A549 treated with ZK216348 at 1 μM for 4 hours (cell line): ENCODE measurements at places on chromosomes 3 and 15. TPM values are rescaled to one million over a fixed set of nuclear protein-coding genes. Genes with fewer than 3 reads are reported as not detected.

CPLX3 gene
- 0.07 TPM in 1 of 5 replicates, not detected in the others for total RNA-seq

TNFSF10 gene
- total RNA-seq = 0.14 TPM in 1 of 5 replicates, not detected in the others

CCDC13 gene
- total RNA-seq = 0.33 to 0.60 TPM (median 0.36 TPM) in 5 replicates

GP9 gene
- not detected in 5 replicates for total RNA-seq

BUB1B gene
- total RNA-seq = 26.5 to 37.3 TPM (median 28.9 TPM) in 5 replicates

SPTBN5 gene
- total RNA-seq = 0.08 to 0.37 TPM (median 0.32 TPM) in 5 replicates

SLC9C1 gene
- not detected in 5 replicates for total RNA-seq

COL6A5 gene
- not detected in 5 replicates for total RNA-seq

RASL12 gene
- 0.08 to 0.19 TPM (median 0.15 TPM) in 5 replicates for total RNA-seq

KLHL40 gene
- not detected in 5 replicates for total RNA-seq

CFAP100 gene
- not detected in 5 replicates for total RNA-seq

C3orf85 gene
- total RNA-seq = not detected in 5 replicates

KNL1 gene
- total RNA-seq = 3.8 to 8.3 TPM (median 6.8 TPM) in 5 replicates

NCK1 gene
- 23.2 to 38.9 TPM (median 27.9 TPM) in 5 replicates for total RNA-seq

GATA2 gene
- total RNA-seq = 3.5 to 5.0 TPM (median 4.8 TPM) in 5 replicates

FAM174B gene
- total RNA-seq = 4.8 to 8.2 TPM (median 7.0 TPM) in 5 replicates

IQCF5 gene
- total RNA-seq = not detected in 5 replicates

GOLGA8G gene
- total RNA-seq = not detected in 5 replicates

ITGA11 gene
- 2.3 to 7.9 TPM (median 4.6 TPM) in 5 replicates for total RNA-seq

UMPS gene
- 44.6 to 60.8 TPM (median 52.1 TPM) in 5 replicates for total RNA-seq

CAND2 gene
- total RNA-seq = 0.31 to 1.2 TPM (median 0.54 TPM) in 5 replicates

WNT7A gene
- total RNA-seq = 0.05 to 0.48 TPM (median 0.14 TPM) in 5 replicates

IMPG2 gene
- total RNA-seq = 0.04 TPM in 1 of 5 replicates, not detected in the others

CISH gene
- 0.42 to 0.65 TPM (median 0.52 TPM) in 5 replicates for total RNA-seq

HESX1 gene
- total RNA-seq = 0.32 TPM in 1 of 5 replicates, not detected in the others

ZNF385D gene
- not detected in 5 replicates for total RNA-seq

KNSTRN gene
- total RNA-seq = 43.5 to 65.7 TPM (median 44.9 TPM) in 5 replicates

PEAK1 gene
- total RNA-seq = 5.1 to 12.1 TPM (median 8.8 TPM) in 5 replicates

CCR3 gene
- total RNA-seq = not detected in 5 replicates

CNTN6 gene
- total RNA-seq = not detected in 5 replicates

KNG1 gene
- 0.09 TPM in 1 of 5 replicates, not detected in the others for total RNA-seq

KIF23 gene
- 76.1 to 117 TPM (median 79.0 TPM) in 5 replicates for total RNA-seq

C3orf22 gene
- not detected in 5 replicates for total RNA-seq

TM4SF18 gene
- total RNA-seq = 31.6 to 39.5 TPM (median 34.5 TPM) in 5 replicates

FBXO40 gene
- not detected in 5 replicates for total RNA-seq

CD86 gene
- total RNA-seq = not detected in 5 replicates

RBP2 gene
- total RNA-seq = not detected in 5 replicates

GOLGA6D gene
- total RNA-seq = 0.07 TPM in 1 of 5 replicates, not detected in the others

HACD3 gene
- 113 to 157 TPM (median 144 TPM) in 5 replicates for total RNA-seq

LDHAL6B gene
- not detected in 5 replicates for total RNA-seq

STXBP5L gene
- total RNA-seq = not detected in 5 replicates

DYNLT2B gene
- total RNA-seq = 21.3 to 27.2 TPM (median 23.2 TPM) in 5 replicates

IL5RA gene
- not detected in 5 replicates for total RNA-seq

IL17RB gene
- total RNA-seq = 0.48 to 1.2 TPM (median 0.87 TPM) in 5 replicates

HIGD2B gene
- total RNA-seq = not detected in 5 replicates

NAALADL2 gene
- total RNA-seq = 0.24 TPM in 1 of 5 replicates, not detected in the others

LRRIQ4 gene
- not detected in 5 replicates for total RNA-seq

MNS1 gene
- total RNA-seq = 2.0 to 5.1 TPM (median 3.5 TPM) in 5 replicates

OIP5 gene
- total RNA-seq = 11.9 to 15.8 TPM (median 13.8 TPM) in 5 replicates

B3GNT5 gene
- total RNA-seq = 14.0 to 30.1 TPM (median 24.7 TPM) in 5 replicates

ALDH1A2 gene
- 0.38 to 0.59 TPM in 2 of 5 replicates, not detected in the others for total RNA-seq

TRH gene
- total RNA-seq = not detected in 5 replicates

LIPC gene
- total RNA-seq = 0.11 to 0.29 TPM in 2 of 5 replicates, not detected in the others

PRSS50 gene
- total RNA-seq = not detected in 5 replicates

UROC1 gene
- total RNA-seq = not detected in 5 replicates

CDHR4 gene
- 0.13 to 0.35 TPM (median 0.23 TPM) in 5 replicates for total RNA-seq
